ENCODE measurements at places on chromosomes 7 and 10.
A peak's percentile ranks its signal among the peaks of the same experiment; 100 is the strongest.

- no peak for DNase-seq
These were observed 77.2 kb downstream of the CH25H start for GRCh38 chr10:89129911-89130310.

DNA sequence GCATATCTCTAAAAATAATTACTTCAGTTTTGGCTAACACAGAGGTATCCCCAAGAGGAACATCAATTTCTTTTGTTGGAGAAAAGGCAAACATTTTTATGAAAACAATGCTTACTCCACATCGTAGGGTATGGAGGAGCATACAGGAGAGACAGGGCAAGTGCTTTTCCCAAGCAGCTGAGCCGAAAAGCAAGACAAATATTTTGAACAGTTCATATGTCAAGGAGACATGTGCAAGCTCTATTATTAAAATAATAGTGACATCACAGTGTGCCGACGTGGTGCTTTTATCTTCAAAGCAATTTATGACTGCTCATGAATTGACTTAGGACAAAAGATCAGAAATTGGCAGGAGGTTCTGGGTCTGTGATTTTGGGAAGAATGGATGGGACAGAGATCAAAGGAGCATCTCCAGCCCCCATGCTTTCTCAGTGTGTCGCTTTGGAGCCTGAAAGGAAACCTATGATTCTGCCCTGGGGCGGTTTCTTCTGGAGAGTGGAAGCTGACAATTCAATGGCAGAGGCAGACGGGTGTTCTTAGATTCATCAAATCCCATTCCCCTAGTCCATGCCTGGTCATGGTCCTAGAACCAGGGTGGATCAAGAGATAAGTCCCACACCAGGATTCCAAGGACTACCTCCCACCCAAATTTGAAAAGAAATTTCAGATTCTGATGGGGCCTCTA lies 97.1 kb downstream of the JCAD start:
- no peak for DNase-seq

DNA sequence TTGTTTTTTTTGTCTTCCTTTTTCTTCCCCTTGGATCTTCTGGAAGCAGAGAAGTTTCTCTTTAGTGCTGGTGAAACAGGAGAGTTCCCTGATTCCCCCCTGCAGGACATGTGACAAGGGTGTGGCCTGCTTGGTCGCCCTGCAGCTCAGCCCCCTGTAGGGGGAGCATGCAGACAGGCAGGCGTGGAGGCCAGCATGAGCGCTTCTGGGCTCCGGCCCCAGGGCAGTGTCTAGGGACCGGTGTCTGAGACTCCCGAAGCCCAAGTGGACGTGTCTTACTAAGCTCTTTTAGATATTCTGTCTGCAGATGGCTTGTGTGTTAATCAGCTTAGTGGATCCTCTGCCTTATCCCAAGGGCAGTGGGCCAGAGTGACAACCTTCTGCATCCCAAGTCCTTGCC lies 26.1 kb downstream of the PRSS58 start:
- no peak for DNase-seq

DNA sequence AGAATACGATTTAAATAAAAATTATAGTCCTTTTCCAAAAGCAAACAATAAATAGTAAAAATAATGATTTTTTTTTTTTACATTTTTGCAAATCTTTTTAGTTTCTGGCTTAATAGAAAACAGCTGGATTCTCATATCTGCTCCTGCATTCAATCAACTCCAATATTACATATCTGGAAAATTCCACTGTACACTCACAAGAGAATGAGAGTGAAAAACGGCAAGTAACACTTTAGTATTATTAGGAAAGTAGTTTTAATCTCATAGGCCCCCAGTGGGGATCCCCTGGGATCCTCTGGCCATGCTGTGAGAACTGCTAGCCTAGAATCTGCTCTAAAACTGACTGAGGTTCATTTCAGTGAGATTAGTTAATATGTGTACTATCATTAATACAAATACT lies 128.6 kb upstream of the LRRN3 start:
- DNase-seq, result no peak

DNA sequence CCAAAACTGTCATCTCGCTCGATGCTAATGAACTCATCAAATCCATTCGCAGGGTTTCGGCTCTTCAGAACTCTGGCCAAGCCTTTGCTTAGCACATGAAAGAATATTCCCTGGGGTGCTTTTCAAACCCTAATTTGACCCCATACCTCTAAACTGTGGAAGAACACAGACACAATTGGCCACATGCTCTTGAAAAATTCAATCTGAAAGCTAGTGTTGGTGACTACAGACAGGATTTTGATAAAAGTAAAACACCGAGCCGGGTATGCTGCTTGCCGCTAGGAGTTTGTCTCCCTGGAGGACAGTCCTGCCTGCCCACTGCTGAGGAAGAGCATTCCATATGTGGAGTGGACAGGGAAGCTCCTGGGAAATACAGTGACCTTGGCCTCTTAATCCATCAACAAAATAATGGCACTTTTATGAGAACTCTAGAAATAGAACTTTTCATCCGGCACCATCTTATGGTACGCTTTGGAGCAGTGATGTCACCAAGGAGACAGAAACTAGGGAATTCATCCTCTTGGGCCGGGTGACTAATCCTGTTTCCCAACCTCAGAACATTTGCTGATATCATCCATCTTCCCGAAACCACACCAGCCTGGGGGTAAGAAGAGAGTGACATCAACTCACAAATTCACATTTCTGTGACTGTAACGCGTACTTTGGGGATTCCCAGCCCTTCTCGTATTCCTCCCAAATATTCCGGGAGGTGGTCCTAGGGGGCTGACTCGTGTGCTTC lies 34.2 kb downstream of the MTURN start:
- DNase-seq, result no peak

GRCh38 chr7:28922624-28923331 lies 35.4 kb downstream of the TRIL start:
- peak; percentile 36 for DNase-seq

GRCh38 chr10:28823501-28824075 lies 146.3 kb downstream of the BAMBI start:
- no peak for DNase-seq

- DNase-seq, result no peak
These were observed 32.6 kb downstream of the TMEM270 start for GRCh38 chr7:73893342-73894101.

GRCh38 chr7:134297489-134297888 lies 19.2 kb downstream of the SLC35B4 start:
- DNase-seq, result no peak

DNA sequence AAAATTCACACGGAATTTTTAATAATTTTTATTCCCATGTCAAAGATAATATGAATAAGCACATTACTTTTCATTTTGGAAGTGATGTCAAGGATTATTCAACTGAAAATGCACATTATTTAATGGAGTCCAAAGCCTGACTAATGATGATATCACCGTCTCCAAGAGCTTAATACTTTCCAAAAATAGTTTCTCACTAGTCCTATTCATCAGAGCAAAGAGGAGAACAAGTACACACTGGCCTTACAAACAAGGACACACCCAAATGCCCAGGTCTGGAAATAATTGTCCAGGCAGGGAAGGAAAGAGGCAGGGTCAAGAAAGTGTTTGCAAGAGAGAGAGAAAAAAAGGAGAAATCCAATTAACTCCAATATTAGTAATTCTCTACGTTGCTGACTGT lies 216.8 kb upstream of the CCDC6 start:
- no peak for DNase-seq

DNA sequence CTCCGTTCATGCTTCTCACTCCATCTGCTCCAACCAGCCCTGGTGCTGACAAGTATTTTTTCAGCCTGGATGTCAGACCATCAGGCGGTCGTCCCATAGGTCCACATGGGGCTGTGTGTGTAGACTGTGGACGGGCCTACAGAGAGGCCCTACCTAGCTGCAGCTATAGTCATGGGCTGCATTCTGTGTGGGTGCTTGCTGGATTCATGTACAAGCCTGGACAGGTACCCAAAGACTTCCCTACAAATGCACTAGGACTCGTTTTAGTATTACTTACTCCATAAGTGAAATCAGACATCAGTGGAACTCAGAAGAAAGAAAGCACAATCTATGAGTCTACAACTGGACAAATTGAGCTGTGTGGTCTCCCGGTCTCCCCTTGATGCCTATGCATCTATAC lies 146.8 kb downstream of the PKD1L1 start:
- DNase-seq, result no peak

GRCh38 chr7:69934144-69934903 lies 336.0 kb downstream of the AUTS2 start:
- DNase-seq, result no peak

- DNase-seq, result no peak
These were observed 512.9 kb downstream of the SUGCT start for GRCh38 chr7:40647719-40648118.

GRCh38 chr7:27933671-27934565 lies 194.0 kb downstream of the TAX1BP1 start:
- DNase-seq, result no peak

GRCh38 chr7:100061518-100062193 lies 12.1 kb downstream of the ZSCAN21 start:
- no peak for DNase-seq

DNA sequence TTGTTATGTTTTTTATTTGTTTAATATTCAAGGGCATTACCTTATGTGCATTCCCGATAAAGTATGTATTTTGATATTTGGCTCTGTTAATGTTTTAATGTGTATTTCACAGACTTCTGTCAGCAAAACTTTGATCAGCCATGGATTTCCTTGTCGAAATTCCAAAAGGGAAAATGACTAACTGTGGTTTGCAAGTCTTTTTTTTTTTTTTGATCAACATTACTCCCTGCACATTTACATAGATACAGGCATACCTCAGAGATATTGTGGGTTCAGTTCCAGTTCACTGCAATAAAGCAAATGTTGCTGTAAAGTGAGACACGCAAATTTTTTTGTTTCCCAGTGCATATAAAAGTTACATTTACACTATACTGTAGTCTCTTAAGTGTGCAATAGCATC lies 351.9 kb downstream of the CXCL12 start:
- no peak for DNase-seq

- DNase-seq, result no peak
These were observed 138.7 kb downstream of the ZNF365 start for GRCh38 chr10:62512732-62513475.

GRCh38 chr7:27946351-27946750 lies 206.4 kb downstream of the TAX1BP1 start:
- DNase-seq, result no peak

- no peak for DNase-seq
These were observed 24.2 kb upstream of the CHST12 start for GRCh38 chr7:2379161-2379560.

GRCh38 chr7:38855867-38856266 lies 53.1 kb downstream of the VPS41 start:
- DNase-seq, result no peak
